Activated CD4-positive, alpha-beta memory T cell treated with anti-CD3 and anti-CD28 coated beads, Interleukin-2, amount 10 ng/mL, durations not matched to agents 7 days and 5 days (primary cell): ENCODE measurements at places on chromosomes 12 and 14. TPM values are rescaled to one million over a fixed set of nuclear protein-coding genes. Genes with fewer than 3 reads are reported as not detected.
A peak's percentile ranks its signal among the peaks of the same experiment; 100 is the strongest.

DNA sequence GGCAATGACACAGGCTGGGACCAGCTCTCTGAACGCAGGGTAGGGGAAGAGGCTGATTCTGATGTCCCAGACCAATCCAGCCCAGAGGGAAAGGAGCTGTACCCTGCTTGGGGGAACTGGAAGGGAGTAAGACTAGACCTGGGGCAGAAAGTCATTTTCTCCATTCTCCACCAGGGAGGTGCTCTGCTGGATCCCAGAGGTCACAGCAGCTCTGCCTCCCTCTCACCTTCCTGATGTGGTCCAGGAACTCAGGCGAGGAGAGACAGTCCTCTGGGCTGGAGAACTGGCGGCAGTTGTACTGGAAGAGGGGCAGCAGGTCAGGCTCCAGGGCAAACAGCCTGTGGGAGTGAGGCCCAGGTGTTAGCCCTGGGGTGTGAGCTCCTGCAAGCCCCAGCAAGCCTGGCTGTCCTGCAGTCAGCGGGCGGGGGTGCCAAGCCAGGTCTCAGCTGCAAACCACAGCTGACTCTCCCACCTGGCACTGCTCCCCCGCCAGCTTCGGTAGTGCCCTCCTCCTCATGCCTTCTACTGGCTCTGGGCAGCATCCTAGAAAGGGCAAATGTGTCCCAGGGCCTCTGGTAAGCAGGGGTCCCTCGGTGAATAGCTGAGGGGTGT lies 1.9 kb downstream of the NGB start:
- H3K4me1 ChIP-seq, result peaks cover 1% of the 10 kb centered on the region
- no peak overlapping the region for H3K27ac ChIP-seq
- DNase-seq, result no peak

The ANP32D gene
- not detected for total RNA-seq

DNA sequence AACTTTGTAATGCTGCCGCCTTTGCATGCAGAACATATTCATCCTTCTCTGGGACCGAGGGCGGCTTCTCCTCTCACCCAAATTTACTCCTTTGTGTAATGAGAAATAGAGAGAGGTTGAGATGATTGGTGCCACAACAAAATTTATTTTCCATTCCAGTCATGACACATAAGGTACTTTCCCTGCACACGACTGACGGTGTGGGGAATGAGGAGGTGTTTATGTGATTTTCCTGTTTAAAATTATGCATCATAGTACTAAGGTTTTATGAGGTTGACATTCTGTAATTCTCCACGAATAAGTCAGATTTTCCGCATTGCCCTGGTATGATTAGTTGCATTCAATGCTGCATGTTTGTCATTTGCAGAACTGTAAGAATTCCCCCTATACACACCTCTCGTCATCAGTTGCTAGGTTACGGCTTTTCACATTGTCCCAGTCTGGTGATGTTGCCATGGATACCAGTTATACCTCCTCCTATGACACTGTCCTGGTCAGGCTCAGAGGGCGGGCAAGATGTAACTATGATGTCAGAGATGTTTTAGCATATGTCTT lies 23.1 kb downstream of the BICDL1 start:
- peak overlapping the region; percentile 60 for H3K4me3 ChIP-seq
- H3K4me1 ChIP-seq, result peaks cover 77% of the 10 kb centered on the region
- peak overlapping the region; percentile 88 for H3K27ac ChIP-seq

GRCh38 chr12:7937833-7938506 lies 2.0 kb upstream of the SLC2A3 start:
- peaks cover 11% of the 10 kb centered on the region for H3K4me1 ChIP-seq
- no peaks in the 10 kb centered on the region for H3K27me3 ChIP-seq
- peak overlapping the region; percentile 82 for H3K27ac ChIP-seq
- H3K4me3 ChIP-seq, result peak overlapping the region; percentile 51

The ANKRD33 gene
- not detected for total RNA-seq

- H3K36me3 ChIP-seq, result peaks cover 3% of the 10 kb centered on the region
- no peak overlapping the region for H3K4me3 ChIP-seq
- DNase-seq, result no peak
- H3K4me1 ChIP-seq, result peaks cover 18% of the 10 kb centered on the region
Measured at GRCh38 chr14:89308232-89308959, 108.6 kb downstream of the FOXN3 start.

The SPSB2 gene
- total RNA-seq, result 11.2 TPM

DNA sequence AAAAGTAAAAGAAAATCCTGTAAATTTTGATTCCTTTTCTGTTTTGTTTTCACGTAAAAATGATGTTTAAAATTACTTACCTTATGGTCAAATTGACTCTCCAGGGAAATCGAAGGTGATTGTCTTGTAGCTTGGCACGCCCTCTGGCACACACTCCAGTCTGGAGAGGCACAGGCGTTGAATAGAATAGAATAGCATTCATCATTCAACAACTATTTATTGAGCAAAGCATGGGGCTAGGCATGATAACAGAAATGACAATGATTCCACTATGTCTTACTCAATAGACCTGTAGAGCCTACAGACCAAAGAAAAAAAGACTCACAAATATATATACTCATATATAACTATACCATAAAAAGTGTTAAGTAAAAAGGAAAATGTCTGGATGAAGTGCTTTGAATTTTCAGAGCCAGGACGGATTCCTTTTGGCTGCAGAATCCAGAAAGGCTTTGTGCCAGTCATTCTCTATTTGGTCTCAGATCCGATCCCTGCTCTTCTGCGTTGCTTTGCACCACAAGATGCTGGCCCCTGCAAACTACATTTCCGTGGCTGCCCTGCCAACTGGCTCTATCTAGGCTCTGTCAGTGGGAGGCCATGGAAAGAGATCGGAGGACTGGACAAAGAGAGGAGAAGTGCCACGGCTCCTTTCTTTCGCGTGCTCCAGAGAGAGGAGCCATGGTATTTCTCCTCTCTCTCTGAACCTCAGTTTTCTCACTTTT lies 231.8 kb downstream of the CRADD start:
- H3K36me3 ChIP-seq, result no peaks in the 10 kb centered on the region
- H3K4me3 ChIP-seq, result no peak overlapping the region
- H3K27me3 ChIP-seq, result no peaks in the 10 kb centered on the region

The MBIP gene
- total RNA-seq, result 20.2 TPM

- H3K4me1 ChIP-seq, result peaks cover 50% of the 10 kb centered on the region
- peak; percentile 86 for DNase-seq
- peak overlapping the region; percentile 69 for H3K4me3 ChIP-seq
Measured at GRCh38 chr12:57243521-57244311, 7.3 kb downstream of the STAC3 start.

The KCNK13 gene
- total RNA-seq, result 0.18 TPM

- H3K4me1 ChIP-seq, result peaks cover 40% of the 10 kb centered on the region
- no peak overlapping the region for H3K4me3 ChIP-seq
- no peak overlapping the region for H3K27ac ChIP-seq
- peaks cover 6% of the 10 kb centered on the region for H3K27me3 ChIP-seq
Measured at GRCh38 chr12:132432721-132433577, 57.0 kb upstream of the FBRSL1 start.

DNA sequence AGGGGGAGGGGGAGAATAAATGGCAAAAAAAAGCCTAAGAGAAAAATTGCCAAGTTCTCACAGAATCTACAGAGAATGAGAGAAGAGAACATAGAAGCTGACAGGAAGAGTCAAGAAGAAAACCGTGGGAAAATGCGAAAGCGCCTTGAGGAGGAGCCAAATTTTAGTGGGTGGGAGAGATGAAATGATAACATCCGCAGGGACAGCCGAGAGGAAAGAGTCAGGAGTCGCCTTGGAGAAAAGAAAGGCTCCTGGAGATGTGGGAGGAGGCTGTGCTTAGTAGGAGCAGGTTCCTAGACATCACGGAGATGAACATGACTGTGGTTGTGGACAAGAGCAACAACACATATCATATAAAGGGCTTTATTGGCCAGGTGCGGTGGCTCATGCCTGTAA lies 49.4 kb downstream of the PHLDA1 start:
- H3K27me3 ChIP-seq, result no peaks in the 10 kb centered on the region
- DNase-seq, result no peak
- H3K4me3 ChIP-seq, result no peak overlapping the region
- peaks cover 79% of the 10 kb centered on the region for H3K4me1 ChIP-seq

The ACOT6 gene
- total RNA-seq, result not detected

GRCh38 chr12:115386946-115387345 lies 703.0 kb upstream of the TBX3 start:
- DNase-seq, result no peak
- no peaks in the 10 kb centered on the region for H3K36me3 ChIP-seq
- no peak overlapping the region for H3K27ac ChIP-seq
- H3K27me3 ChIP-seq, result no peaks in the 10 kb centered on the region
- H3K4me3 ChIP-seq, result no peak overlapping the region
- H3K4me1 ChIP-seq, result no peaks in the 10 kb centered on the region

The MYH6 gene
- total RNA-seq, result 0.10 TPM

DNA sequence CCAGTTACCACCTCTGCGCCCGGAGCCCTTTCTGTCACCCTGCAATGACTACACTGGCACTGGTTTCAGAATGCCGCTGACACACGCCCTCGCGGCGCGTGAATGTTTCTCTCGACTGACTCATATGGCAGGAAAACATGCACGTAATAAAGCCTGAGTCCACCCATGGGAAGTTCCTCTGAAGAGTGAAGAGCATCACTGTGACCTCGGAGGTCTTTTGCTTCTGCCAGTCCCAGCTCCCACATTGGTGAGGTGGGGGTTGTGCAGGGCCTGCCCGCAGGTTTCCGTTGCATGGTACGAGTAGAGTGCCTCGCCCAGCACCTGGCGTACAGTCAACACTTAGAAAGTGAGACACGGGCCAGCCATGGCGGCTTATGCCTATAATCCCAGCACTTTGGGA lies 11.1 kb upstream of the SLC6A12 start:
- H3K27me3 ChIP-seq, result peaks cover 5% of the 10 kb centered on the region
- no peaks in the 10 kb centered on the region for H3K4me1 ChIP-seq
- no peak overlapping the region for H3K27ac ChIP-seq
- H3K4me3 ChIP-seq, result no peak overlapping the region
- no peaks in the 10 kb centered on the region for H3K36me3 ChIP-seq
- no peak for DNase-seq

DNA sequence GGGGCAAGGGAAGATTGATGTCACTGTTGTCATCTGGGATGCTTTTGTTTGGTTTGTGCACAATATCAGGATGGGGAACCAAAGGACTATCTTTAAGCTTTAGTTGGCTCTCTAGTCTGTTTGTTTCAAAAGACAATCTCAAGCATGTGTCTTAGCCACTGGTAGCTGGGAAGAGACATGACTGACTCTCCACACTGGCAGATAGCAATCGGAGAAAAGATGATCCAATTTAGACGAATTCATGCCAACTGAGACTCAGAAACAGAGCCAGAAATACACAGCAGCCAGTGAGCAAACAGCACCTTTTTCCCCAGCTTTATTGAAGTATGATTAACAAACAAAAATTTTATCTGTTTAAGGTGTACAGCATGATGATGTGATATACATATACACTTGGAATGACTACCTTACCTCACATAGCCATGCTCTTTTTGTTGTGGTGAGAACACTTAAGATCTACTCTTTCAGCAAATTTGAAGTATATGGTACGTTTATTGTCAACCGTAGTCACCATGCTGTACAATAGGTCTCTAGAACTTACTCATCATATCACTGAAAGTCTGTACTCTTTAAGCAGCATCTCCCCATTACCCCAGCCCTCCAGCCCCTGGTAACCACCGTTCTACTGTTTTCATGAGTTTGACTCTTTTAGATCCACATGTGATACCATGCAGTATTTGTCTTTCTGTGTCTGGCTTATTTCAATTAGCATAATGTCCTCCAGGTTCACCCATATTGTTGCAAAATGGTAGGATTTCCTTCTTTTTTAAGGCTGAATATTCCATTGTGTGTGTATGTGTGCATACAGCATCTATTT lies 50.6 kb downstream of the DUSP16 start:
- no peak overlapping the region for H3K4me3 ChIP-seq
- DNase-seq, result no peak
- H3K36me3 ChIP-seq, result peaks cover 24% of the 10 kb centered on the region

DNA sequence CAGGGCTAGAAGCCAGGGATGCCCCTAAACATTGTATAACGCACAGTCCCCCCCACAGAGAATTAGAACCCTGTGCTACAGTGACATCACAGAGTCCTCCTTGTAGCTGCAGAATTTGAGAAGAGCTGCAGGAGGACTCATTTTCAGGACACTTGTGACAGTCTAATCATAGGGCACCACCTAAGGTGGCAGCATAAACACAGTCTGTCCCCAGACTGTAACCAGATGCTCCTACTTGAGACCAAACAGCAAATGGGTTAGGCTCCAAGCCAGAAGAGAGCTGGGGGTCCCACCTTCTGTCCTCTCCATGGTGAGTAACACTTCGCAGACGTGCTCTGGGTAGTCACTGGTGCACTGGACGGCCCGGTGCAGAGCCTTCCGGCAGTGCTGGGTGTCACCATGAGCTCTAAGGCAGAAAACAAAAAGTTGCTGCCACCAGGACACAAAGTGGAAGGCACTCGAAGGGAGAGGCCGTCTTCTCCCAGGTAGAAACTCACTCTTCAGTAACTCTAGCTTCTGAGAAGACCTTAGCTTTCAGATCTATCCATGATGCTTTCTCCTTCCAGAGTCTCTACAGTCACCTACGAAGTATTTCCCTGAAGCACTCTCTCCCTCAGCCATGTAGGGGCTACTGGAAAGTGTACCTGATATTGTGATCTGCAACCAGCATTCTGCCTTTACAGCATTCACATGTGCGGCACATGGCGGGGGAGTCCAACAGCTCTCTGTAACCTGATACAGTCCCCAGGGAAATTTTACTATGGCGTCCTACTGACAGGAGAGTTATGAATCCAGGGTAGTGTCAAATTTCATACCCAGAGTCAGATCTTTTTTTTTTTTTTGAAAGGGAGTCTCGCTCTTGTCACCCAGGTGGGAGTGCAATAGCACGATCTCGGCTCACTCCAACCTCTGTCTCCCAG lies 17.1 kb downstream of the FICD start:
- H3K4me1 ChIP-seq, result peaks cover 9% of the 10 kb centered on the region
- no peak for DNase-seq
- H3K4me3 ChIP-seq, result no peak overlapping the region
- H3K36me3 ChIP-seq, result peaks cover 65% of the 10 kb centered on the region
- H3K27ac ChIP-seq, result no peak overlapping the region

- no peaks in the 10 kb centered on the region for H3K4me1 ChIP-seq
- no peaks in the 10 kb centered on the region for H3K27me3 ChIP-seq
- no peak for DNase-seq
- H3K4me3 ChIP-seq, result no peak overlapping the region
- H3K36me3 ChIP-seq, result no peaks in the 10 kb centered on the region
Measured at GRCh38 chr14:79783041-79783440, 428.3 kb downstream of the DIO2 start.

- H3K27ac ChIP-seq, result no peak overlapping the region
- no peaks in the 10 kb centered on the region for H3K4me1 ChIP-seq
- DNase-seq, result peak; percentile 20
Measured at GRCh38 chr14:44316647-44317440, 190.2 kb downstream of the FSCB start.

DNA sequence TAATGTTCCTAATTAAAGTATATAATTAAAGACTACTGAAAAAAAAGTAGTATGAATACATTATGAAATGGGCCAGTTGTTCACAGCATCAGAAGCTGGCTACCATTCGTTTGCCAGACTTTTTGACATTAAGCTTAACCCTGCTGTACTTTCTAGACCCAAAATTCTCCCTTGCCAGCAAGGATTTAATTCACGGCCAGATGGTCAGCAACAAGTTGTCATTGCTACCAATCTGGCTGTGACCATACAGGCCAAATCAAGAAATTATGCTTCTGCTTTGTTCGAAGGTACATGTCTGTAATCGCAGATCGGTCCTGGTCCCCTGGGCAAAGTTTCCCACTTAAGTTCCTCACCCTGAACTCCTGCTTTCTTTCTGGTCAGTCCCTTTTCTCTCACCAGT lies 217.7 kb upstream of the ATXN7L3B start:
- DNase-seq, result no peak
- no peaks in the 10 kb centered on the region for H3K27me3 ChIP-seq
- H3K36me3 ChIP-seq, result no peaks in the 10 kb centered on the region
- H3K4me1 ChIP-seq, result no peaks in the 10 kb centered on the region
